ENCODE measurements at places on chromosomes 13 and 19. TPM values are rescaled to one million over a fixed set of nuclear protein-coding genes. Genes with fewer than 3 reads are reported as not detected.
A peak's percentile ranks its signal among the peaks of the same experiment; 100 is the strongest.

GRCh38 chr19:11375143-11375948, 880 bp downstream of the SWSAP1 start:
- DNase-seq = peak; percentile 88

DNA sequence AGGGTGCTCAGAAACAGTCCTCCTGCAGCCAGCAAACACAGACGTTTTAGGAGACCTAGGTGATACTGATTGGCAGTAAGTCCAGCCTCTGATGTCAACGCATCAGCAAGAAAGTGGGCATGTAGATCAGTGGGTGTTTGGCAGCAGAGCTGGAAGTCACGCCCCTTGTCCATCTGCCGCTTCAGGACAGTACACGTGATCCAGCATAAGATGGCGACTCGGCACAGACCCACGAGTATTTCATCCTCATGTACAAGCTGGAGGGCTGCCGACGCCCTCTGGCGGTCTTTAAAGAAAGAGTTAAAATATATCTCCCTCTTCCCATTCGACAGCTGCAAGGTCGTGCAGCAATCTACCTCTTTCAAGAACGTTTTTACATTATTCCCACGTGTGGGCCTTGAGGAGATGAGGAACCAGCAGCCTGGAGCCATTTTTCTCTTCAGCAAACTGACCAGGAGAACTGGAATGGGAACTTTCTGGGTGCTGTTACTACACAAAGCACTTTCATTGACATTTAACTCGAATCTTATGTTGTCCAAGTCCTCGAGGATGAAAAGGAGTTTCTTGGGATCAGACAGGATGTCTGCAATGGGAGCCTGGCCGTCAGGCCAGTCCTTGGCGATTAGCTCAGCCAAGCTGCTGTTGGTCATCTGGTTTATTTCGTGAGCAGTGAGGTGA, 22.3 kb downstream of the NLRP11 start:
- peak; percentile 14 for DNase-seq

DNA sequence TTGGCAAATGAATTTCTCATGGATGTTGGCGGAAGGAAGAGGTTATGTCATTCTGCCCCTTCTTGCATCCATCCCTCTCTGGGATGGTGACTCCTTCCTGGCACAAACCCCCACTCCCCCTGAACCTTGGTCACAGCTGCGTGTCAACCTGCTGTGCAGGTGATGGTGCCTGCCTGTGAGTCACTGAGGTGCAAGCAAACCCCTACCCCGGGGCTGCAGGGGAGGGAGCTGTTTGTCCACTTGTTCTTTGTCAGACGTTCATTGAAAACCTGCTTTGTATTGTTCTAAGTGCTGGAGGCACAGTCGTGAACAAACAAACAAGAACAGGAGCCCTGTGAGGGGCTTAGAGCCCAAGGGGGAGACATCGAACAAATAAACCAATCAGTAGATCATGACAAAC, 2.0 kb upstream of the GAPDHS start:
- no peak for DNase-seq

DNA sequence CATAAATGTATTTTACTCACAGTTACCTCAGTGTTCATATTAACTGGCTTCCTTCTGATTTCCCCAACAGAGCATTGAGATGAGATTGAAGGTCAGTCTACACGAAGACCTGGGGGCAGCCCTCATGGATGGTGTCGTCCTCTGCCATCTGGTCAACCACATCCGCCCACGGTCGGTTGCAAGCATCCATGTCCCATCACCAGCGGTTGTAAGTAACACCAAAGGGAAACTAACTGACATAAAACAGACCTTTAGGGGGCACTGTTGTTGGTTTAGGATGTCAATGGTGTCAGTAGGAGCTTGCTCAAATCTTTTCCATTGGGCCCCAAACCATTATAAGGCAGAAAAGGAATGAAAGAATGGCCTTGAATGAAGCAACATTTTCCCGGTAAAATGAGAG, 68.2 kb downstream of the ESD start:
- DNase-seq = no peak

DNA sequence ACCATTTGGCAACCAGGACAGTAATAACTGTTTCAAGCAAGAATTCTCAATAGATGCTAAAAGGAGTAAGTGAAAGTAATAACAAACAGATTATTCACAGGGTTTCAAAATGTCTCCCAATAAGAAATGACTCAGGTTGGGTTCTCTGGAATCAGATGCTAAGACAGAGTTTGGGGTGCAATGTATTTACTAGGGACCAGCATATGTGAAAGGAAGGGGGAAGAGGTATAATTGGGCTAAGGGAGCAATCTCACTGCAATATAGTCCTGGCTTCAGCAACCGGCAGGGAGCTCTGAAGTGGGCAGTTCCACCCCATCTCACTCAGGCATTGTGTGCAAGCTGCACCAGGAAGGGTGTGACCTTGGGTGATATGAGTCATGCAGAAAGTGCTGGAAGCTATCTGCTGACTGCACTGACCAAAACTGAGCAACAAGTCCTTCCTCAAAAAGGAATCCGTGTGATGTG, 23.4 kb downstream of the ZDHHC20 start:
- peak; percentile 56 for DNase-seq

DNA sequence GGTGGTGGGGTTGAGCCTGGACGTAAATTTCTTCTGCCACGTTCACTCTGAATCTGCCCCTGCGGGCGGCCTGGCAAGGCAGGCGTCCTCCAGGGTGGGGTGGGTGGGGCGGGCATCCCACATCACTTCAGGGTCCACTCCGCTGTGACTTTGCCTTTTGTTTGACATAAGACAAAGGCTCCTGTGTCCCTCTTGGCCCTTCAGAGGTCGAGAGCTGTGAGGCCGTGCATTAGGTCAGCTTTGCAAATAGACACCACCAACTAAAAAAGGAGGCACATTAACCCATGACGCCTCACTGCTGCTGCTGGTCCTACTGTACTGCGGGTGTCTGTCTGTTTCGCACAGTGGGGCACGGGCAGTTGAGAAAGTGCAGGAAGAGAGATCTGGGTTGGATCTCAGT, 10.5 kb upstream of the ZNF536 start:
- DNase-seq = no peak

DNA sequence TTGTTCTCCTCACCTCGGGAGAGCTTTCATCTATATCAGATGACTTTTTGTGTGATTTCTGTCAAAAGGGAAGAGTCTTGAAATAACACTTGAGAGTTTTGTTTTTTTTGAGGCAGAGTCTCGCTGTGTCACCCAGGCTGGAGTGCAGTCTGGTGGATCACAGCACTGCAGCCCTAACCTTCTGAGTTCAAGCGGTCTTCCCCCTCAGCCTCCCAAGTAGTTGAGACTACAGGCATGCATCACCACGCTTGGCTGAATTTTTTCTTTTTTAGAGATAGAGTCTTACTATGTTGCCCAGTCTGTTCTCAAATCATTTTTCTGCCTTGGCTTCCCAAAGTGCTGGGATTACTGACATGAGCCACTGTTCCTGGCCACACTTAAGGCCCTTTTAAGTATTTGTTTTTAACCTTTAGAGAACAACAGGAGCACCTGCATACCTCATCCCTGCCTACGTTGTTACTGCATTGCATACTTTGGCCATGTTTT, 11.4 kb downstream of the NDFIP2 start:
- DNase-seq = peak; percentile 30

GRCh38 chr19:16303755-16304154, 20.9 kb upstream of the KLF2 start:
- DNase-seq = no peak

- no peak for DNase-seq
Measured at GRCh38 chr13:110201114-110201513, 105.8 kb downstream of the COL4A1 start.

DNA sequence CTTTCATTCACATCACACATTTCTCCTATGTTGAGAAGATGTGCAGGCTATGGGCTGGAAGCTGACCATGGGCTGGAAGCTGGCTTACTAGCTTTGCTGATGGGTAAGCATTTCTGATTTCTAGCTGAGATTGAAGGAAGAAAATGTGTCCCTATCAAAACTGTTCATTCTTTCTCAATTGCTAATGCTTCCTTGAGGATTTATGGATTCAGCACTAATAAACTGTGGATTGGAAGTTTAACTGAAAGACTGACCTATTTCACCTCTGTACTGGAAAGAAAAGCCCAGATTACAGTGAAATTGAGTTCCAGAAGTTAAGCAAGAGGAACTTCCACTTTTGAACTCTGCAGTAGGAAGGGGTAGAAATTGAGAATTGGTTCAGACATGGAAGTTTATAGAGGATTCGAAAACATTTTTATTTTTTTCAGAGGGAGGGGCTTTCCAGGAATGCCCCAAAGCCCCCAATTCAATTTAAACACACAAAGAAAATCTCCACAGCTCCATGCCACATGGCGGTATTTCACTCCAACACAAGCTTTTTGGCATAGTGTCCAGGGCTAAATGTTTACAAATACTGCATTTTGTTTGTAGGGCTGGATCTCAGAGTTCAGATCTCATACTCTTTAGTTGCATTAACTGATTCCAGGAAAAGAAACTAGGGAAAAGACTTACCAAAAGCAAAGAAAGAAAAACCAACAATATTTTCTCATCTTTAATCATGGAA, 61.2 kb upstream of the ARGLU1 start:
- DNase-seq = no peak

GRCh38 chr13:33694546-33694945, 123.4 kb upstream of the RFC3 start:
- DNase-seq = no peak

GRCh38 chr13:36819739-36820090, 693 bp downstream of the RFXAP start:
- DNase-seq = peak; percentile 54

DNA sequence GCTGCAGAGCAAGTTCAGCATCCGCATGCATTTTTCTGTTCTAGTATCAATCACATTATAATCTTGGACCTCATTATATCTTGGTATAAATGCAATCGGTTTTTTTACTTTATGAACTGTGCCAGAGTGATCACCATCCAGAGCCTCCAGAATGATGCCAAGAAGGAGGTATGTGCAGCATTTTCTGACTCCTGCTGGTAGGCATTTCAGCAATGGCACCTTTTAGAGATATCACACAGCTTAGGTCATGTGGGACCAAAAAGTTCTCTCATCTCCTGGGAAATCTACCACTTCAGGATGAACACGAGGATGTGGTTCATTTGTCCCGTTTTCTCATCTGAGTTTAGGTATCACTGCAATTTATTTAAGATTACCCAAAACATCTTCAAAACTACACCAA, 220.4 kb downstream of the VWA8 start:
- DNase-seq = no peak

GRCh38 chr19:16403151-16403977, 68.4 kb downstream of the EPS15L1 start:
- DNase-seq = no peak

DNA sequence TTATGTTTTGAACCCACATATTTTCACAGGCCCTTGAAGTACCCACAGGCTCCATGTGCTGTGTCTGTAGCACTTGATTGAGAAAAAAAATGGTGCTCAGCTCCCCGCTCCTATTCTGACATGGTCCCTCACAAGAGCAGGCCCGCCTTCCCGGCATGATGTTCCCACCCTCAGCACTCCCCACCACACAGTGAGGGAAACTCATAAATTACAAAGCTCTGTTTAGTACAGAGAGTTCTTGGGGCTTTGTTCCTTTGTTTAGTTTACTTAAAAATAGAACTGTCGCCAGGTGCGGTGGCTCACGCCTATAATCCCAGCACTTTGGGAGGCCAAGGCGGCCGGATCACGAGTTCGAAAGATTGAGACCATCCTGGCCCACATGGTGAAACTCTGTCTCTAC, 25.9 kb upstream of the ABCC4 start:
- no peak for DNase-seq

DNA sequence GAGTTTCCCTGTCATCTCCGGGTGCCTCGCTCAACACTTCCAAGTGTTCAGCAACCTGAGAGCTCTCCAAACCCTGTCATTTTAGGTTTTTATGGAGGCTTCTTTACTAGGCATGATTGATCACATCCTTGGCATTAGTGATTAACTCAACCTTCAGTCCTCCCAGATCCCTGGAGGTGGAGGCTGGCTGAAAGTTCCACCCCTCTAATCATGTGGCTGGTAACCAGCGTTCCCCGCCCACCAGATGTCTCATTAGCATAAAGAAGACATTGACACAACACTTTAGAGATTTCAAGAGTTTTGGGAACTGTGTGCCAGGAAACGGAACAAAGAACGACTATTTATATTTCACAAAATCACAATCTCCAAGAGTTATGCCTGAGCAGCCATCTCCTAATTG, 71.1 kb upstream of the RGCC start:
- DNase-seq = no peak

KLK15 gene
- not detected for total RNA-seq

LGALS7 gene
- total RNA-seq = not detected

STK24 gene
- total RNA-seq = 160 TPM

ATP7B gene
- total RNA-seq = 0.74 TPM

CGB2 gene
- total RNA-seq = not detected

ZNF837 gene
- total RNA-seq = 1.5 TPM

TEX101 gene
- not detected for total RNA-seq

Measured in activated CD4-positive, alpha-beta T cell treated with anti-CD3 and anti-CD28 coated beads, Interleukin-2, amount 10 ng/mL, durations not matched to agents 7 days and 5 days (primary cell).